Keratinocyte (primary cell): ENCODE measurements at places on chromosomes 5 and 9. TPM values are rescaled to one million over a fixed set of nuclear protein-coding genes. Genes with fewer than 3 reads are reported as not detected.

The SLC22A4 gene
- polyA plus RNA-seq, result 1.00 to 1.5 TPM (median 1.4 TPM) in 3 replicates

The TMEM174 gene
- polyA plus RNA-seq, result not detected in 3 replicates

The SARDH gene
- 0.03 TPM in 3 replicates for polyA plus RNA-seq

The PCDHGA10 gene
- polyA plus RNA-seq, result 1.3 to 1.8 TPM (median 1.6 TPM) in 3 replicates

The PCDHA9 gene
- polyA plus RNA-seq, result 0.01 TPM in 1 of 3 replicates, not detected in the others

The HAPLN1 gene
- not detected in 3 replicates for polyA plus RNA-seq

The ANKRD55 gene
- not detected in 3 replicates for polyA plus RNA-seq

The ARHGEF39 gene
- polyA plus RNA-seq, result 0.88 to 3.3 TPM (median 2.4 TPM) in 3 replicates

The RNF145 gene
- polyA plus RNA-seq, result 52.7 to 79.8 TPM (median 78.6 TPM) in 3 replicates

The FGF1 gene
- 1.0 to 2.4 TPM (median 1.8 TPM) in 3 replicates for polyA plus RNA-seq

The ADCY2 gene
- polyA plus RNA-seq, result 0.01 to 0.13 TPM in 2 of 3 replicates, not detected in the other

The PPP6C gene
- 18.5 to 35.9 TPM (median 28.5 TPM) in 3 replicates for polyA plus RNA-seq

The IL9 gene
- polyA plus RNA-seq, result not detected in 3 replicates

The PPP3R2 gene
- polyA plus RNA-seq, result not detected in 3 replicates

The ARRDC1 gene
- 94.7 to 163 TPM (median 102 TPM) in 3 replicates for polyA plus RNA-seq

The HTR4 gene
- 0.03 to 0.09 TPM in 2 of 3 replicates, not detected in the other for polyA plus RNA-seq

The NME5 gene
- polyA plus RNA-seq, result 0.05 to 0.14 TPM (median 0.13 TPM) in 3 replicates

The DND1 gene
- 0.22 to 0.48 TPM (median 0.23 TPM) in 3 replicates for polyA plus RNA-seq

The TRAF1 gene
- 0.71 to 2.5 TPM (median 1.2 TPM) in 3 replicates for polyA plus RNA-seq

The IFNB1 gene
- polyA plus RNA-seq, result 0.07 TPM in 1 of 3 replicates, not detected in the others

The SPATA31D4 gene
- not detected in 3 replicates for polyA plus RNA-seq

The AGXT2 gene
- polyA plus RNA-seq, result not detected in 3 replicates

The EGR1 gene
- polyA plus RNA-seq, result 2.8 to 7.0 TPM (median 5.6 TPM) in 3 replicates

The DDX4 gene
- 0.04 TPM in 1 of 3 replicates, not detected in the others for polyA plus RNA-seq

The GNA14 gene
- not detected in 3 replicates for polyA plus RNA-seq

The USP20 gene
- polyA plus RNA-seq, result 6.4 to 10.0 TPM (median 9.1 TPM) in 3 replicates

The GPR150 gene
- 0.07 to 0.08 TPM (median 0.07 TPM) in 3 replicates for polyA plus RNA-seq

The FXN gene
- polyA plus RNA-seq, result 14.0 to 39.6 TPM (median 24.3 TPM) in 3 replicates

The CFAP77 gene
- polyA plus RNA-seq, result not detected in 3 replicates

The HAND1 gene
- polyA plus RNA-seq, result not detected in 3 replicates

The ENTPD2 gene
- 0.52 to 1.3 TPM (median 0.65 TPM) in 3 replicates for polyA plus RNA-seq

The ITGA2 gene
- polyA plus RNA-seq, result 75.4 to 112 TPM (median 107 TPM) in 3 replicates

The S1PR3 gene
- 4.1 to 5.3 TPM (median 4.6 TPM) in 3 replicates for polyA plus RNA-seq

The KIAA0825 gene
- 0.68 to 1.2 TPM (median 1.0 TPM) in 3 replicates for polyA plus RNA-seq

The SPATA31D1 gene
- not detected in 3 replicates for polyA plus RNA-seq

The LHX2 gene
- 0.07 TPM in 1 of 3 replicates, not detected in the others for polyA plus RNA-seq

The GBA2 gene
- polyA plus RNA-seq, result 28.7 to 42.2 TPM (median 31.7 TPM) in 3 replicates

The ZFP2 gene
- polyA plus RNA-seq, result 0.32 to 0.54 TPM (median 0.52 TPM) in 3 replicates

The PCDH12 gene
- polyA plus RNA-seq, result 0.01 to 0.03 TPM (median 0.01 TPM) in 3 replicates
